ENCODE measurements at places on chromosomes 12 and 14.

DNA sequence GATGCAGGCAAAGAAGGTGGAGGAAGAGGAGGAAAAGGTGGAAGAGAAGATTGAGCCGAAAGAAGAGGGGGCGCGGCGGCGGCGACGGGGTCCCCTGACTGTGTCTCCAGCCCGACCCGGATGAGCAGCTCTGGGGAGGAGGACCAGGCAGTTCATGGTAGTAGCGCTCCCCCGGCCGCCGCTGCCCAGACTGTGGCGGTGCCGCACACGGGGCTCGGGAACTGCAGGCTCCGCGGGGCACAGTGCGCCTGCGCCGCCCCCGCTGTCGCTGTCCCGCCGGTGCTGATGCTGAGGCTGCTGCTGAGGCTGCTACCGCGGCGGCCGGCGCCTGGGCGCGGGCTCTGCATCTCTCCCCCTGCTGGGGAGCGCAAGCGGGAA is at the start of gene KCNH5:
KCNH5 (minus strand) TSS at position 225 of the 378 bp plus-strand sequence. CDS start 272 bp downstream, outside the sequence.
- DNase-seq, result no peak

DNA sequence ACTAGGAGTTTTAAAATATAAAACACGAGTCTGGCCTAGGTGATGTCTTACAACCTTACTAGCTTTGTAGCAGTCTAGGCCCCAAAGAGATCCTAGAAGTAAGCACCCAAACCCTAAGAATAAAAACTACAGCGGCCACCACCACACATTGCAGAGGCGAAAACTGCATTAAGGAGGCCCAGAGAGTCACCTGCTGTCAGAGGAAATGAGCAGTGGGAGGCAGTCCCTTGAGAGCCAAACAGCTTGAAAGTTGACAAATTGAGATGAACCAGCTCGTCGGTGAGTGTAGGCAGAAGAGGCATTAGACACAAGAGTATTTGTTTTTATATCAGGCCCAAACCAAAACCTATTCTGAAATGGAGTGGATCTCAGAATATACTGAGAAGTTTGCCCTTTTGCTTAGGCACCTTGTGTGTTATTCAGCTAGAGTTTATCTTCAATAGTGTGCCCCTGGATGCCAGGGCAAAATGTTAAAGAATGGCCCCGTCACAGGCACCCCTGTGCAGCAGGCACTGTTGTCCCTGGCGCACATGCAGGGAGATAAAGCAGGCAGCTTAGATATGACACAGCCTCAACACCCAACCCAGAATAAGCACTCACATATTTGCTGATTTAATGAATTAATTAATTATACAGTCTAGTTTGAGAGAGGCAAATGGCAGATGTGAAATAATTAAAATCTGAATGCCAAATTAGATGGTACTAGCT is 56.7 kb downstream of the TTC7B start:
- no peak for DNase-seq

- no peak for DNase-seq
Measured at GRCh38 chr14:85531587-85532373, 1.8 kb downstream of the FLRT2 start.

DNA sequence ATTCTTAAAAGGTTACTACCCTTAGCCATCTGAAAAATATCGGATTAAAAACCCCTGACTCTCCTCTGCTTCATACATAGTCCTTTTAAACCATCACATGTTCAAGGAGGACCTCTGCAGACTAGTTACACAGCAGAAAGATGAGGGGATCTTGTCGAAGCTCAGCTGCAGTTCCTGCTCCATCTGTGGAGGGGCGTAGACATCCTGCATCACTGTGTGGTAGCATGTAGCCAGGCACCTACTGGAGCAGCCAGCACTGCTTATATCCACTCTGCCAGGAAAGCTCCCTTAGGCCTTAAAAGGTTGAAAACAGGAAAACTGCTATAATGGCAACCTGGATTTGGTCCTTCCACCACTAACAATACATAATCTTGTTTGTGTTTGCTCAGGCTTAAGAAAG is 57.6 kb upstream of the STRN3 start:
- no peak for DNase-seq

DNA sequence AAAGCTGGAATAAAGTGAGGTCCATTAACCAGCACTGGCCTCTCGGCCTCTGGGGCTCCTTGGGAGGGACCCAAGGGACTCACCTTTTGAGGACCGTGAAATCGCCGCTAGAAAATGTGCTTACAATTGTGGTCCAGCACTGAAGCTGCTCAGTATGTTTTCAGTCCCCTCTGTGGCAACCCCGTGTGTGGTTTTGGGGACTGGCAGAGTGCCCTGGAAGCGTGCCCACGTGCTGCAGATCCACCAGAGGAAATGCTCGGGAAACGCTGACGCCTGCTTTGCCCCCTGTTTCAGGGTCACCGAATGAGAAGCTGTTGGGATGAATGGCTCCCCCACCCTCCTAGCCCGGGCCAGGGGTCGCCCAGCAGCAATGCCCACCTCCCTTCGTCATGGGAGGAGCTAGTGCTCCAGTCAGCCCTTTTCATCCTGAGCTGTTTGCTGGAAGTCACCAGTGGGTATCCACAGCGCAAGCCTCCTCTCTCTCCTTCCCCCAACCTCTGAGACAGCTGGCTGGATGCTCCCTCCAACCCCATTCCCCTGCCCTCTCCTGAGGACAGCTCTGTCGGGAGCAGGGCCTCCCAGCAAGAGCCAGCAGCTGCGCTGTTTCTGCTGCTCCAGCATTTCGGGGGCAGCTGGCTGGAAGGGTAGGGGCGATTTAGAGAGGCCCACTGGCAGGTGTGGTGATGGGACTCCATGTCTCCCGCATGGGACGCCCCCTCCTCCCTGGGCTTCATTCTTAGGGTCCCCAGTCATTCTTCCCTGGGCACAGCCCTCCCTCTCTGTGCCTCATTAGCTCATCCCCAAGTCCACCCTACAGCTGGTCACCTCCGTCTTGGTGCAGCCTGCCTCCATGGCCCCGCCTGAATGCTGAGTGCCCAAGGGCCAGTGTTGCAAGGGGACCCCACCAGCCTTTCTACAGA is 33.2 kb upstream of the PPP1R13B start:
- no peak for DNase-seq

GRCh38 chr14:100675699-100676684 is 50.7 kb upstream of the DLK1 start:
- DNase-seq, result no peak

DNA sequence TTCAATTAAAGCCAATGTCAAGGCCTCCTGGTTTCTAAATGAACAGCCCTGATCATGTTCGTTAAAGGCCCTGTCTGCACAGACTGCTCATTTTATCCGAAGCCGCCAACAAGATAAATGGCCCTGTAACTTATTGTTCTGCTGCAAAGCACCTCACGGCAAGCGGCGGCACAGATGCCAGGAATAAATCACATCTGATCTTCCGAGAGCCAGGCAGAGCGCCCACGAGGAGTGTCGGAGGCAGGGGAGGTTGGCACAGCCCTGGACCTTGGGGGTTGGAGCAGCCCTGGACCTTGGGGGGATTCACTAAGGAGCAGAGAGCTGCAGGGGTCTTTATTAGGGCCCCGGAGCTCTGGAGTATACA is 110.5 kb downstream of the SCARB1 start:
- DNase-seq, result no peak

- no peak for DNase-seq
Measured at GRCh38 chr14:90416720-90417119, 19.9 kb downstream of the CALM1 start.

DNA sequence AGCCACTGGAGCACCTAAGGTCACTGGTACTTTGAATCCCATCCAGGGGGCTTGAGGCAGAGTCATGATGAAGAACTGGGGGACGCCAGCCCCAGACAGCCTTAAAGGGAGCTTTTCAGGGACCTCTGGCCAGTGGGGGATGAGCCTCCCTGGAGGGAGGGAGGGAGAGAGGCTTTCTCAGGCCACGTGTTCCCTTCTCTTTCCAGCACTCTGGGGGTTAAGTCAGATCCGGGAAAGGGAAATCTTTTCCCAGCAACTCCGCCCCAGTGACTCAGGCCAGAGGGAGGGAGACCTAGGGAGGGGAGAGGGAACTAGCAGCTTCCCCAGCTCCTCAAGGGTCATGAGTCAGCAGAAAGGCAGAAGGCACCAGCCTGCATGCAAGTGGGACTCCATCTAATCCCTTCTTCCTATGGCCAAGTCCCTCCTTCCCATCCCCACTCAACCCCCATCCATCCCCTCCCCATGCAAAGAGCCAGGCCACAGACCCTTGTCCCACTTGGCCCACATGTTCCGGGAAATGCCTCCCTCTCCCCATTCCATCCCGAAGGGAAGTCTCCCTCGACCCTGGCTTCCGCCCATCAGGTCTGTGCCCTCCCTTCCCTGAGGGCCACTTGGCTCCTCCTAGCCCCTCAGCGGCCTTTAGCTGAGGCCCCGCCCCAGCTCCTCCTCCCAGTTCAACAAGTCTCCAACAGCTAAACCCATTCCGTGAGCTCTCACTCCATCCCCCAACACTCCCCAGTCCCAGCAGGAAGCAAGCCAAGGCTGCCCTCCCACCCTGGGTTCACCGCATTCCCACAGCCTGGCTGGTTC is 5.6 kb downstream of the TNFRSF1A start:
- peak; percentile 99 for DNase-seq

- no peak for DNase-seq
Measured at GRCh38 chr12:106527356-106527755, 55.4 kb upstream of the RFX4 start.

GRCh38 chr14:92458136-92459029 is 55.2 kb upstream of the RIN3 start:
- no peak for DNase-seq

Measured in non-pigmented ciliary epithelial cell (primary cell).